MV-4-11 (cell line): ENCODE measurements at places on chromosomes 11 and 22.

GRCh38 chr11:31912808-31913207 is 101.7 kb upstream of the PAX6 start:
- DNase-seq: no peak

- no peak for DNase-seq
Measured at GRCh38 chr22:28774378-28774777, 1.9 kb downstream of the CCDC117 start.

DNA sequence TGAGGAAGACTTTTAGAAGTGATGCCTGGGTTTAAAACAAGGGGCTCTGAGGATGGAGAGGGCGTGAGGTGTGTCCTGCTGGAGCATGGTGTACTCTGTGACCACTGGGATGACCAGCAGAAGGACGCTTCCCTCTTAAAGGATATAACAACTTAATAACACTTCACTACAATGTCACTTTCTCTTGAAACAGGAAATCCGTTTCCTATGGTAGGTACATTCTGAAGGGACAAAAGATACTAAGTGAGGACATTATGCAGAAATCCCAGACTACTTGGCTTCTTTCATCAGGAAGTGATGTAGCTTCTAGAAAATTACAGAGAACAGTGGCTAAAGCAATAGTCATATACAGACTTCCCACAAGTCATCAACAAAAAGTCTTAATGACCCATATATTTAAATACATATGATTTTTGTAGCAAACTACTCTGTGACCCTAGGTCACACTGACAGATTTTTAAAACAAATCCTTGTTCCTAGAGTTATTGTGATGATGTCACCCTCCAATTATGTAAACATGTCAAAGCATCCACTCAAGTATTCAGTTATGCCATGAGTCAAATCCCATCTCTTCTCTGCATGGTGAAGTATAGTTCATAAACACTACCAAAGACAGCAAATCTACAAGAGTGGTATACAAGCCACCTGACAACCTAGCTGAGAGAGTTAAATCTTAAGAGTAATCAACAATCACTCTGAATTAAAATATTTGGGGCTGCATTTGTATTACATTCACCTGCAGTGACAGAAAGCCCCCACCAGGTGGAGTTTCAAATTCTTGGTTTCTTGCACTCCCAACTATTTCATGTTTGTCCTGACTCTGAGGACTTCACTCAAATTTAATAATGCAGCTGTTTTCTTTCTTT is 32.8 kb downstream of the PITPNB start:
- DNase-seq: peak; percentile 20

GRCh38 chr11:99371257-99371656 is 350.5 kb downstream of the CNTN5 start:
- no peak for DNase-seq

DNA sequence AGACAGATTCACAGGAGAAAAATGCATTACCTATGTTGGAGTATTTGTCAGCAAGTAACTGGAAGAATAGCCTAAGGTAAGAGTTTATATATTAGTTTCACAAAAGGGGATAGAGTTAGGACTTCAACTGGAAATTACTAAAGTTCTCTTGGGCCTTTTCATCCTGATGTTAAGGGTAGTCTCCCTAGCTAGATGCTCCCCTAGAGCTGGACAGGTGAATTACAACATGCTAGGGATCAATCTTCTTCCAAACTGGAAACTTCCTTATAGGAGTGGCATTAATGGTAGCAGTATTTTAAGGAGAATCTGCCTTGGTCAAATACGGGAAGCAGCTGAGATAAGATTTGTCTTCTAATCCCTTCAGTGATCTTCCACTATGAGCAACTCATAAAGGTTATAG is 632.8 kb upstream of the RAG2 start:
- no peak for DNase-seq

- DNase-seq: no peak
Measured at GRCh38 chr11:64998141-64998540, 1.4 kb upstream of the BATF2 start.

DNA sequence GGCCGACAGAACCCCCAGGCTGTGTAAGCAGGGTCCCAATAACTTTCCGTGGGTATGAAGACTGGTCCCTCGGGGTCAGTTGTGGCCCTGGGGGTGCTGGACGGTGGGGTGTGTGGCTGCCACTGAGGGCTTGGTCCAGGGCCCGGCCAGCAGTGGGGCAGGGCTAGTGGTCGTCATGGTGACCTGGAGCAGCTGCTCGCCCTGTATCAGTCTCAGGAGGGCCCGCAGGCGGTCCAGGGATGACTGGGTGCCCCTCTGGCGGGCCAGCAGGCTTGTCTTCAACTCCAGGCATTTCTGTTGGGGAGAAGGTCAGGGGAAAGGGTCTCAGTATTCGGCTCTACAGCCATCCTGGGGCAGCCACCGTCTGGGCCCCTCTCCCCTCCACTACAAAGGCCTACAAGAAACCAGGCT is 126.8 kb downstream of the PHF21B start:
- DNase-seq: no peak

GRCh38 chr11:20672575-20672974 is 3.2 kb downstream of the NELL1 start:
- DNase-seq: no peak

DNA sequence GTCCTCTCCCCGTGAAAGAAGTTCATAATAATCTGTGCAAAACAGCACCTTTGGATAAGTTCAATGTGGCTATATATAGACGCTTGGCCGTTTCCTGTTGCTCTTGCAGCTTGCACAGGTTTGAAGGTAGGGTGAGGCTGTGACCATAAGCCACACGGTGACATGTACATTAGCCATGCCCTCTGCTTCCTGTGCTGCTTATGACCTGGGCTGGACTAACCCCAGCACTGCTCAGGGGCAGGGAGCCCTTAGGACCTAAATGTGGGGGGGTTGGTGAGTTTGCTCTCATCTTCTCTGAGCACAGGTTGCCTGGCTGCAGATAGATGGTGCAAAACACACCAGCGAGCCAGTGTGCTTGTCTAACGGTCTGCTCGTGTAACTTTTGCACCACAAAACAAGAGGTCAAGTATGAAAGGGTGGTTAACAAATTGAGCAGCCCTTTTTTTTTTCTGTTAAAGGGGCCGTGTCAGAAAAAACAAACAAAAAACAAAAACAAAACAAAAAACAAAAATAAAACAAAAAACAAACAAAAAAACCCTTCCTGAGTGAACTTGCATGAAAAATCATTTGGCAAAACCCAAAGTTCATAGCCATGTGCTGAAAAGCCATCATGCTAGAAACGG is 37.3 kb downstream of the FLI1 start:
- DNase-seq: no peak

- peak; percentile 19 for DNase-seq
Measured at GRCh38 chr11:44557464-44557863, 8.0 kb upstream of the CD82 start.

DNA sequence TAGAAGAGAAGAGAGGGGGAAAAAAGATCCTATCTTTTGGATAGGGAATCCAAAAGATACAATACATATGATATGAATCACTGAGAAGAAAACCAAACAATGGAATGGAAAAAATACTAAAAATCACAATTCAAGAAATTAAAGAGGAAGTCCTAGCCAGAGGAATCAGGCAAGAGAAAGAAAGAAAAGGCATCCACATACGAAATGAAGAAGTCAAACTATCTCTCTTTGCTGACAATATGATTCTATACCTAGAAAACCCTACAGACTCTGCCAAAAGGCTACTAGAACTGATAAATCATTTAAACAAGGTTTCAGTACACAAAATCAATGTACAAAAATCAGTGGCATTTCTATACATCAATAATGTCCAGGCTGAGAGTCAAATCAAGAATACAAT is 91.4 kb downstream of the EFCAB6 start:
- DNase-seq: peak; percentile 71

DNA sequence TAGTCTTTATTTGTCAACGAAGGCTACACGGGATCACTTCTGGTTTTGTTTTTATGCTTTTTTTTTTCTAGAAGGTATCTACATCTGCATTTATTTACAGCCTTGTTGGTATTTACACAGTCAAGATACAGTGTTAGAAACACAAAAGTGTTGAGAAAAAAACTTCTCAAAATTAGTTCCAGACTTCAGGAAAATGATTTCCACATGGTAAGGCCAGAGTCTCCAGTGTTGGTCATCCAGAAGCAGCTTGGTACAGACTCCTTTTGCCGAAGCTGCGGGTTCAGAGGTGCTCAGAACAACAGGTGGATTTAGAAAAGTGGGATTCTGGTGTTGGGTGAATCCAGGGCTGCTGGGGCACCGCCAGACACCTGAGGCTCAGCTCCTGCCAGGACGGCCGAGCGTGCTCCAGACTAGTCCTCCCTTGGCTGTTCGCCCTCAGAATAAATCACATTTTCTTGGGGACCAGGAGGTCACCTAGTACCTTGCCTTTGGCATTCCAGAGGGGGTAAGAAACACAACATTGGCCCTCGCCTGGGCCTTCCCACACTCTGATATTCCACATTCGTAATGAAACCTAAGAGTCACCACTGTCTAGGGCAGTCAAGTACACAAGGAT is 78.7 kb upstream of the NARS2 start:
- DNase-seq: no peak

DNA sequence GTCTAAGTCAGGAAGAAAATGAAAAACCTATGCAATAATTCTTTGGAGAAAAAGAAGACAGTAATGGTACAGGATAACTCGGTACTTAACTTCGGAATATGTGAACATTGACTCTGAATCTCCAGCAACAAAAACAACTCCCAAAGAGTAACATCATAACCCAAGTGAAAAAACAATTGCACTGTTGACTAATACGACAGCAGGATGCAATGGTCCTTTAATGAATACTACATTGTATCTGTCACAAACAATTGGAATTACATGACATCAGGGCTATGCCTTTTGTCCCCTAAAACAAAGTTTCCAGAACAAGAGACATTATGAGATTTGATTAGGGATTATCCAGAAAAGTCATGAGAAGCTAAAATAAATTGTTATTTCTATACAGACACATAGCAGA is 1065.9 kb downstream of the LRRC4C start:
- no peak for DNase-seq

GRCh38 chr22:48153726-48154125 is 1391.3 kb downstream of the TBC1D22A start:
- no peak for DNase-seq

- no peak for DNase-seq
Measured at GRCh38 chr11:57729479-57729878, 11.8 kb upstream of the SELENOH start.

- no peak for DNase-seq
Measured at GRCh38 chr11:129248618-129249017, 56.5 kb upstream of the ARHGAP32 start.

GRCh38 chr11:125072961-125073590 is 10.0 kb downstream of the SLC37A2 start:
- no peak for DNase-seq

DNA sequence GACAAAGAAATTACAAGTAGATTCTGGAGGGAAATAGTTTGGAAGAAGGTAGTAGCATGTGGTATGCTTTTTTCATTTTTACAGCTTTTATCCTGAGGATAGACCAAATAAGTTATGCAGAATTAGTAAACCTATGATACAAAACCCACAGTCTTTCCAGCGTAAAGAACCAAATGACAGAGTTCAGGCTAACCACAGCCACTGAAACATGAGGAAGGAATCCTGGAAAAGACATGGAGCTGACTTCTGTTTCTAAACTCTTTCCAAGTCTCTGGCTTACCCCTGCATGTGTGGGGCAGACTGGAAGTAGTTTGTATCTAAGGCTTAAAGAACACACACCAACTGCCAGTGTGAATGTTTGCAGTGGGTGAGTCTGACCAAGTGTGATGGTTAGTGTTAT is 258.4 kb upstream of the TENM4 start:
- DNase-seq: no peak

DNA sequence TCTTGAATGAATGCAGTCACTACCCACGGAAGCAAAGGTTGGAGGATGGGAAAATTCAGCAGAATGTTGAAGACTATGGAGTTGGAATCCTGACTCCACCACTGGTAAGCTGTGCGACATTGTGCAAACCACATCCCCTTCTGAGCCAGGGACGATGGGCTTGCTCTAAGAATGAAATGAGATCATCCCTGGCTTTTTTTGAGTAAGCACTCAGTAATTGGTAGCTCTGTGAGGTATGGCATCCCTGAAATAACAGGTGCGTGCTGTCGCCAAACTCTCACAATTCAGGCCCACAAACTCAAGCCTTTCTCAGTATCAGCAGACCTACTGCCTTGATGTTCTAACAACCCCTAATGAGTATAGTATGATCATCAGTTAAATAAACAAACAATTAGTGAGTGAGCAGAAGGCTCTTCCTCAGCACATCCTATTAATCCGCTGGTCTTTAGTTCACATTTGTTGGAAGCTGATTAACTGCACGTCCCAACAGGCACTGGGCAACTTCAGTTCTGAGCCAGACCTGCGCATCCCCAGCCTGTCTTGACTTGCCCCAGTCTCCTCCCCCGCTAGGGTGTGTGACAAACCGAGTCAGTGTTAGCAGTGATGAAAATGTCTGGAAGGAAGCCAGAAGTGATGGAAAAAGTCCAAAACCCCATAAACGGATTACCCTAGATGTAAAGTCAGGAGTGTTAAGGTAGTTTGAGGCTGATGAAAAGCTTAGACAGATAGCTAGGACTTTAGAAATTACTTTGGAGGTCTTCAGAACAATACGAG is 235.5 kb downstream of the GRIK4 start:
- DNase-seq: no peak

GRCh38 chr11:125287491-125288210 is 123.1 kb downstream of the PKNOX2 start:
- DNase-seq: no peak

- DNase-seq: no peak
Measured at GRCh38 chr11:5240056-5240455, 5.8 kb upstream of the HBD start.

- DNase-seq: no peak
Measured at GRCh38 chr11:74541466-74541865, 47.9 kb upstream of the LIPT2 start.

DNA sequence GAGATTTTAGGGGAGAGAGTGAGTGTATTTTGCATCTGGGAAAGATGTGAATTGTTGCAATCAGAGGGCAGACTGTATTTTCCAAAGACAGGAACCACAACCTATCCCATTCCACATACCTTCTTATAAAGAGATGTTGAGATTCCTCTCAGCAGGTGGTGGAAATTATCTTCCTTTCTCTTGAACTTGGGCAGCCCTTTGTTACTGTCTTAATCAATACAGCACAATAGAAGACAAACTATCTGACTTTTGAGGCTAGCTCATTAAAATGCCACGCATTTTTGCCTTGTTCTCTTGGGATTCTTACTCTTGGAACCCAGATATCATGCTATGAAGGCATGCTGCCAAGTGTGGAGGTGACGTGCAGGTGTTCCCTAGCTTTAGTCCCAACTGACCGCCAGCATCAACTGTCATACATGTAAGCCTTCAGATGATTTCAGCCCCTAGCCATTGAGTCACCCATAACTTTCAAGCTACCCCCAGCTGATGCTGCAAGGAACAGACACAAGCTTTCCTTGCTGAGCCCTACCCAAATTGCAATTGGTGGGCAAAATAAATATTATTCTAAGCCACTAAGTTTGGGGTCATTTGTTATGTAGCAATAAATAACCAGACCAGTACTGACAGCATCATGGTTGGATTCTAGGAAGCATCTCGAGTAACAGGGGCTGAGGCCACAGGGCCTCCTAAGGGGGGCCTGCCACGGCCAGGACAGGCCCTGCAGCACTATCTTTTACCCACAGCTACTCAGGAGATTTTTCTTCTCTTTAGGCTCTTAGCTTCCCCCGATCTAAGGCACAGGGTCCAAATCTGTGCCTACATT is 63.0 kb downstream of the RPL27A start:
- DNase-seq: no peak

GRCh38 chr11:17906436-17906835 is 106.4 kb downstream of the SERGEF start:
- no peak for DNase-seq
